Mesenchymal stem cell (in vitro differentiated cells and primary cell): ENCODE measurements at places on chromosomes 2 and 18.

DNA sequence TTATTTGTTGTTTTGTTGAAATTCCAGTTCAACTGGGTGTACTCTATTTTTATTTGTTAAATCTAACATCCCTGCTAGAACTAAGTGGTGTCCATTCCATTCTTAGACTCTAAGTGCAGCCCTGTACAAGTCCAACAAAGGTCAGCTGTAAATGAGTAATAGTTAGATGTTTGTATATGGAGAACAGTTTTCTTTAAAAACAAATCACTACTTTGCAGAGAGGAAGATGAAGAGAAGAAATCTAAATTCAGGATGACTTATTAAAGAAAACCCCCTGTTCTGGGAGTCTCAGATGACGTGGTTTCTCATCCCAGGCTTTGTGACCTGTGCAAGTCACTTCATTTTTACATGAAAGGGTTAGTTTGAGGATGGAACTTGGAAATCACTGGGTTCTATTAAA lies 57.9 kb downstream of the GALNT14 start:
- DNase-seq = no peak

GRCh38 chr2:226423498-226423960 lies 376.1 kb downstream of the IRS1 start:
- peak; percentile 37 for DNase-seq

DNA sequence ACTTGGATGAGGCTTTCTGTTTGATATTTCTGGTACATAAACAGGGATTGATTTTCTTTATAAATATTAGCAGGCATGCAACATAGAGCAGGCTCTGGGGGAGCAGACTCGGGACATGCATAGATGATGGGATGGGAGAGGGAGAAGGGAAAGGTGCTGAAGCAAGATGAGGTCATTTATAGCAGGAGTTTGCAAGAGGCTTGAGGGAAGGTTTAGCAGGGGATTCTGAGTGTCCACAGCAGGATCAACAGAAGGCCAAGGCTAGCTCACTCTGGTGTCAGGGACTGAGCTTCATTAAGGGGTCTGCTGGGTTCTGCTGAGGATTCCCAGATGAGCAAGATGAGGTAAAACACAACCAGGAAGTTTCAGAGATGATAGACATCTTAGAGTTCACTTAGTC lies 309.1 kb upstream of the CELF4 start:
- no peak for DNase-seq

DNA sequence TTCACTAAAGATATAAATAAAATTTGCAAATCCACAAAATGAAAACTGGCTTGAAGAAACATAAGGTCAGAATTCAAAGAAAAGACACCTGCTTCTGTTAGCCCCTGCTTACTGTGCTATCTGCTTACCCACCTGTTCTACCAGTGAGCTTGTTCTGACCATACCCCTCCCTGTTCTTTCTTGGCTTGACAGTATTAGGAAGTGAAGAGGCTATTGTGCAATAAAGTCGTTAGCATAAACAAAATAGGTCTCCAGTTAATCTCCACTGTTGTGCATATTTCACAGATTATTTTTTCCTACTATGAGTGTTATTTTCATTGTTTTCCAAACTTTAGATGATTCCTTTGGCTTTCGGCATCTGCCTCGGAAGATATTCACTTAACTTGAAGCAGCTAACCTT lies 322.1 kb downstream of the CCDC85A start:
- DNase-seq = peak; percentile 13

- no peak for DNase-seq
Observed at GRCh38 chr2:86519349-86519748, 43.9 kb downstream of the CHMP3 start.

- DNase-seq = peak; percentile 96
Observed at GRCh38 chr2:88600038-88600465, 27.2 kb downstream of the EIF2AK3 start.

GRCh38 chr2:97739893-97740245 lies 26.5 kb downstream of the ZAP70 start:
- no peak for DNase-seq

GRCh38 chr2:10097352-10098148 lies 17.3 kb upstream of the CYS1 start:
- DNase-seq = peak; percentile 68

DNA sequence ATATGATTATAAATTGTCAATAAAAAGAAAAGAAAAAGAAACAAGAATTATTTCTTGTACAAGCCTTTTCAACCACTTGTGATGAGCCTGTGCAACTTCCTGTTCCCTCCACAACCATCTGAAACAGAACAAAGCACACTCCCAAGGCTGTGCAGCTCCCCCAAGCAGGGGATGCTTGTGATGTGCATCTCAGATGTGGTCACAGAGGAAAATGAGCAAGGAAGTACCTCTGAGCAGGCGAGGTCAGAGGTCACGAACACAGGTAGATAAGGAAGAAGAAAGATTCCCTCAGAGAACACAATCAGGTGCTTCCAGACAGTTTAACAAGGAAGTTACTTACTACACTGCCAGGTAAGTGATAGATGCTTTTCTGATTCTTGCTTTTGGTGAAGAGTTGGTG lies 274.8 kb upstream of the SLC39A10 start:
- no peak for DNase-seq

- DNase-seq = peak; percentile 66
Observed at GRCh38 chr2:169109502-169110409, 40.4 kb downstream of the DHRS9 start.

DNA sequence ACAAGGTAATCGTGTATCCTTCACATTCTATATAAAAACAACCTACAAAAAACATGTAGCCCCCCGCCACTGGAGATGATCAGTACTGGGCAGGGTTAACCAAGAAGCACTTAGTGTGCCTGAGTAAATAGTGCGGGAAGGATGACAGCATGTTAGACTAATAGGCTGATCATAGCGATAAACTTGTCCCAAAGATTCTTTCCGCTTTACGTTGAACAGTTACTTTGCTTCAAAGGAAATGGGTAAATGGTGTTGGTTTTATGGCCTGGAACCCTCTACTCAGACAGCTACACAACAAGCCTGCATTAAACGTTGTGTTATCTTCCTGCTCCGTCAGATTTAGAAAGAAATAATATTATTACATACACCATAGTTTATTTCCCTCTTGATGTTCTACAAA lies 67.7 kb downstream of the CTAGE1 start:
- peak; percentile 29 for DNase-seq

DNA sequence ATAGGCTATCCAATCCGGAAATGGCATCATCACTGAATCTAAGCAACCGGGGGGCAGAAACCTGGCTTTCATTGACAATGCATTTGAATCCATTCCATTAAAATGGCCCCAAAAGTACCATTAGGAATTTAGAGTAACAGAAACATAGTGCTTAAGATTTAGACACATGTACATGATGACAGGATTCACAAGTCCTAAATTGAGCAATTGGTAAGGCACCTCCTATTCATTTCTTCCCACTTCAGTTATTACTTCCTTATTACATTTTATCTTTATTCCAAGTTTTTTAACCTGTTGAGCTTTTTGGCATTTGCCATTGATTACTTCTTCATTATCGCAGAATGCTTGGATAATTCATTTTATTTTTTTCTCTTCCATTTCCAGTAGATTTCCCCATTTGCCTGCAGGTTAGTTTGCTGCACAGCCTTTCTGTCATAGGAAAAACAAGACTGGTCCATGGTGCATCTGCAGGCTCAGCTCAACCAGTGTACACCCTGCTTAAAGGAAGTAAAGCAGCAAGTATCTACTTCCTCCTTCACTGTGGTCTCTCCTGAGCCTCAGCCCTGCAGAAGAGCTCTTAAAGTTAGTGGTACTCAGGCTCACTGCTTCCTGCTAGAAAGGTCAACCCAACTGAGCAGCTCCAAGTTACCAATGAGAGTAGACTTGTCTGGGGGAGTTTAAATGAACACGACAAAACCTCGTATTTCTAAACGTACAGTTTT lies 89.2 kb downstream of the DOCK10 start:
- DNase-seq = no peak

- DNase-seq = no peak
Observed at GRCh38 chr2:216862628-216863398, 2.9 kb upstream of the TNP1 start.

- no peak for DNase-seq
Observed at GRCh38 chr2:5594249-5594695, 97.9 kb upstream of the SOX11 start.

- no peak for DNase-seq
Observed at GRCh38 chr18:3479978-3480509, 30.1 kb downstream of the TGIF1 start.

DNA sequence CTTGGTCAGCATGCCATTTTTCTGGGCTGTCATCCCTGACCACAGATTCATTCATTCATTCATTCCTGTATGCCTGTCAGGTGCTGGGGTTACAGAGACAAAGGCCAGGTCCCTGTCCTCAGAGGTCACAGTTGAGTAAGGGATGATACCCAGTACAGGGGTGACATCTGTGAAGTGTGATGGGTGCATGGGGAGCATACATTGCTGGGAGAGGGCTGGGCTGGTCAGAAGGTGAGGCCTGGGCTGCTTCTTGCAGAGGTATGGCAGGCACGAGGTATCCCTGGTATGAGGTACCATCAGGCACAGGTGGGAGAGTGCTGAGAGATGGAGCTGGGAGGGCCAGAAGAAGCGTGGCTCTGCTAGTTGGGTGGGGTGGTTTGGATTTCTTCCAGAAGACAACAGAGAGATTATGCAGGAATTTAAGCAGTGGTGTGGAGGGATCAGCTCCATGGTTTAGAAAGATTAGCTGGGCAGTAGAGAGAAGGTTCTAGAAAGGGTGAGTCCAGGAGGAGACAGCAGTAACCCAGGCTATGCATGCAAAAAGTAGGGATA lies 181.9 kb upstream of the HAAO start:
- DNase-seq = no peak

- DNase-seq = no peak
Observed at GRCh38 chr2:20172273-20173055, 52.5 kb downstream of the SDC1 start.

- DNase-seq = peak; percentile 60
Observed at GRCh38 chr2:201228271-201228911, 31.9 kb upstream of the CASP8 start.

DNA sequence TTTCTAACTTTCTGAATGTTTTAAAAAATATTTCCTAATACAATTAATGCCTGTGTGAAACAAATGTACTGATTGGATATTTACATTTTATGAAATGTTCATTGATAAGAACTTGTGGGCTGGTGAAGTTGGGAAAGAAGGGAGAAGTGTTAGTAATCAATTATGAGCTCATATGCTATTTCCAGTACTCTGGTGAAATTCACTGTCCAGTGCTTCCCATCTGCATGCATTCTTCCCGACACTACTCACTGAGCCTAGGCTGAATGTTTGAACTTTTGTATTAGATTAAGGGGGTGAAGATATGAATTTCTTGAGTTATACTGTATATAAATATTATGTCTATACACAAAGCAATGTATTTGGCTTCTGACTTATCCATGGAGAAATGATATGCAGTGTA lies 36.0 kb downstream of the SKA1 start:
- DNase-seq = peak; percentile 74

DNA sequence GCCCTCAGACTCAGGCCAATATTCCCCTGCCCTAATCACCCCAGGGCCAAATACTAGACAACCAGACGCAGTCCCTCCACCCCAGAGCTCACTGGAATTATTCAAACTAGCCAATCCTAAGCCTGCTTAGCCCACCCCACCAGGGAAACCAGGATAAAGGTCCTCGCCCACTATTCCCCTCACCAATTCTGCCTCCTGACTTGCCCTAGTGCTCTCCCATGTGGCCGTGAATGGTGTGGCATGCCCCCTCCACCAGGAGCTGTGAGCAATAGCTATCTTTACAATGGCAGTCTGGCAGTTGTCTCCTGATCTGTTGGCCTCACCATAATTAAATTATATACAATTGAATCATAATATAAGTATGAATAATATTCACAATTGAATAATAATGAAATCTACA lies 42.3 kb downstream of the FAM124B start:
- no peak for DNase-seq

DNA sequence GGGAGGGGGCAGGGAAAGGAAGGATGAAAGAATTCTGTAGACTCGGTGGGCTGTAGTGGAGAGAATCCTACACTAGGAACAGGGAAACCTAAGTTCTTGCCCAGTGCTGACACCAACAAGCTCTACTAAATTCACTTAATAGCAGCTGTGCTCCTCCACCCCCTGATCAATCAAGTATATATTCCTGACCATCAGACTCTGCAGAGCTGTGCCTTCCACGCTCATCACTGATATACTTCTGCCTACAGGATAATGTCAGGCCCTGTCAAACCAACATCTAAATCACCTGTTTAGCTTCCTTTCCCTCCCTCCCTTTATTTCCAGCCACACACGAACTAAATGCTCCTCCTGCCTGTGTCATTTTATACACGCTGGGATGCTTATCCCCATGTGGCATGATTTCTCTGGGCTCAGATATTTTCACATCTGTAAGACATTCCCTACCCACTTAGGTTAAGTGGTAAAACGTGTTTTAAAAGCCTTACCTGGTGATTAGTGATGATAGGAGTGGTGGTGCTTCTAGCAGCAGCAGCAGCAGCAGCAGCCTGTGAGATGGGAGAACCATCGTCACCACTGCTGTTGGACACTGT lies 301.9 kb downstream of the LRRTM1 start:
- DNase-seq = no peak
